ENCODE measurements at places on chromosomes 4 and X.

- peak; percentile 22 for DNase-seq
Measured at GRCh38 chrX:7586126-7586525, 256.8 kb upstream of the VCX start.

- no peak for DNase-seq
Measured at GRCh38 chr4:6331018-6331417, 61.4 kb downstream of the WFS1 start.

DNA sequence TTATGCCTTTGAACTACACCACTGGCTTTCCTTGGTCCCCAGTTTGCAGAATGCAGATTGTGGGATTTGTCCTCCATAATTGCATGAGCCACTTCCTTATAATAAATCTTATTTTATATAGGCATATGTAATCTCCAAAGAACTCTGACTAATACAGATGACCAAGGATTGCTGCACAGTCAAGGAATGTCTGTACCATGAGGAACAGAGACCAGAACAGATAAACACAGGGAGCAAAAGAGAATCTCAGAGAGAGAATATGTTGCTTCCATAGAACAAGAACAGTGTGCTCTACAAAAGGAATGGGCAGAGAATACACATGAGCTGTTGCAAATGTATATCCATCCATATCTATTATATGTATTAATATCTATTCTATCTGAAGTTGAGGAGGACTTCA, 111.1 kb downstream of the ADRA2C start:
- DNase-seq: no peak

GRCh38 chr4:16442296-16442695, 216.0 kb upstream of the TAPT1 start:
- DNase-seq: no peak

DNA sequence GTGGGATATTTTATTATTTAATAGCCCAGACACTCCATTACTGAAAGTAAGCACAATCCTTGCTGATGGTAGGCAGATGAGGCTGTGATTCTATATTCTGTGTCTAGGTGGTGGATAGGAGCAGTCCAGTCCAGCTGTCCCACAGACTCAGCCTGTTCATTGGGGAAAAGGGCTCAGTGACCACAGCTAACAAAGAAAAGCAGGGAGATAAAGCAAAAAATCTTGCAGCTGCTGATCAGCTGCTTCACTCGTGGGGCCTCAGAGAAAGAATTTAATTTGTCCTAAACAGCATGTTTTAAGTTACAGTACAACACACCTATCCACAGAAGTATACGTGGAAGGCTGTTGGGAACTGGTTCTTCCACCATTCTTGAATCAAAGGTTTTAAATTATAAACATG, 40.7 kb upstream of the ANK2 start:
- no peak for DNase-seq

DNA sequence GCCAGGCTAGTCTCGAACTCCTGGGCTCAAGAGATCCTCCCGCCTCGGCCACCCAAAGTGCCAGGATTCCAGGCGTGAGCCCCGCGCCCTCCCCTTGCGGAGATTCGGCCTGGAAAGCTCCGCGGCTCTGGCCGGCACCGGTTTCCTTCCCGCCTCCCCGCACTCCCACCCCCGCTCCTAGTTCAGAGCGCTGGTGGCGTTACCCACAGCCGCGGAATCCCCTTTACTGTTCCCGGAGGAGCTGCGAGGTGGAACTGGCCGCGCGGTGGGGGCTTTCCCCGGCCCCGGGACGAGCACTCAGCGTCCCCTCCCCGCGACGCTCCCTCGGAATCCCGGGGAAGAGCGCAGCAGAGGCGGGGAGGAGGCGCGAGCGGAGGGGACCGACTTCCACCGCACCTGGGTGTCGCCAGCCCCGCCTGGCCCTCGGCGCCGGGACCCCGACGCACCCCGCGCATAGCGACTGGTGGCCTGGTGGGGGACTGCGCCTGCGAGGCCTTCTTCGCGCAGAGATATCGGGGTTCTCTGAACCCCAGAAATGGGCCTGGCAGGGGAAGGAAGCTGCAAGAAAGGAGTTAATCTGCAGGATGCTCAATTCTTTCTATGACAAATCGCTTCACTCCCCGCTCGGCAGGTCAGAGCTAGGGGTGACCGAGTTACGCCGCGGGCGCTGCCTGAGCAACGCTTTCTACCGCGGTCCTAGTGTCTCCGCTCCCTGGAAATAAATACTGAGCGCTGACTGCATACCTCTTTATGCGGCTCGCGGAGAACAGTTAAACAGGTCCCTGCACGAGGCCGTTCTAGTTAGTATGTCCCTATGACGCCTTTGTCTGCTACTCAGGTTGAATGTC, 14.6 kb upstream of the SLC25A4 start:
- DNase-seq: no peak

- peak; percentile 27 for DNase-seq
Measured at GRCh38 chrX:15299941-15300851, 15.2 kb downstream of the ASB11 start.

GRCh38 chr4:182752158-182752910, 164.9 kb downstream of the DCTD start:
- DNase-seq: no peak

DNA sequence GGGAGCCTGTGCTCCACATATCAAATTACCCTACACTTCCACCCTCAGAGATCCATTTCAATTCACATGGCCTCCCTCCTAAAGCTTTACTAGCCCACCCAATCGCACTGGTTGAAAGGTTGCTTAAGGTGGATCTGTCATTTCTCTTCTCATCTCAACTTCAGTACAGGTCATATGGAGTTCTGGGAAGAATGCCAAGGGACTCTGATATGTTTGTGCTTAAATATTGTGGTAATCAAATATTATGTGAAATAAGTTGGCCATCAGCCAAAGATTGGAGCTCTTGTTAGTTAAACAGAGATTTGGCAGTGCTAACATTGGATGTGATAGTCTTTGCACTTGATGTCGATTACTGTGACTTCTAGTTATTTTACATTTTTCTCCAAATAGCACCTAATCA, 20.5 kb downstream of the SEPTIN6 start:
- DNase-seq: no peak
